ENCODE measurements at places on chromosomes 5 and 9.

DNA sequence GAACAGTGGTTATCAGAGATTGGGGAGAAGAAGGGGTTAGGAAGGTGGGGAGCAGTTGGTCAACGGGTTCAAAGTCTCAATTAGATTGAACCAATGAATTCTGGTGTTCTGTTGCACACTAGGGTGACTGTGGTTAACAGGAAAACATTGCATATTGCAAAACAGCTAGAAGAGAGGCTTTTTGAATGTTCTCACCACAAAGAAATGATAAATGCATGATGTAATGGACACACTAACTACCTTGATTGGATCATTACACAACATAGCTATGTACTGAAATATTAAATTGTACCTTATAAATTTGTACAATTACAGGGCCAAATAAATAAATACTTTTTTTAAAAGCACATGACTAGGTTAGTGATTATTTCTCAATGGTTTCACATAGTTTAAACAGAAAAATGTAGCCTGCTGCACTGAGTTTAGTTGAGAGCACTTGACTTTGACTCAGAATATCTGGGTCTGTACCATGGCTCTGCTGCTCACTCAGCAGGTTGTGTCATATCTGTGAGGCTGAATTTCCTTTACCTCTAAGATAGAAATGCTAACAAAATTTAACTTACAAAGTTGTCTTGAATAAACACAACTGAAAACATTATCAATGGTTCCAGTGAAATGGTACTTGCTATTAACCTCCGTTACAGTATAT, 30.4 kb downstream of the NUDT12 start:
- no peak for DNase-seq

GRCh38 chr5:71537687-71538086, 49.5 kb upstream of the MCCC2 start:
- DNase-seq, result no peak

DNA sequence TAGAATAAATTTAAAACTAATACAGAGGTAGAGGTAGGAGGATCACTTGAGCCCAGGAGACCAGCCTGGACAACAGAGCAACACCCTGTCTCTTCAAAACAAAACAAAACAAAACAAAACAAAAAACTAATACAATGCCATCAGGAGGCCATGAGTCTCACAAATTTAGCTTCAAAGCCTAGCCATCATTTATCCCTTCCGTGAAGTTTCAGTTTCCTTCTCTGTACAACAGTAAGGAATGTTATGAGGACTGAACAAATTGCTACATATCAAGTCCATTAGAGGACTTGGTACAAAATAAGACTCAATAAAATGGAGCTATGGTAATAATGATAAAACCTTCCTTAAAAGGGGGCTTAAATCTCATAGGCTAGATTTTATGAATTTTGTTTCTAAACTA, 60.8 kb downstream of the MAPKAP1 start:
- DNase-seq, result no peak

DNA sequence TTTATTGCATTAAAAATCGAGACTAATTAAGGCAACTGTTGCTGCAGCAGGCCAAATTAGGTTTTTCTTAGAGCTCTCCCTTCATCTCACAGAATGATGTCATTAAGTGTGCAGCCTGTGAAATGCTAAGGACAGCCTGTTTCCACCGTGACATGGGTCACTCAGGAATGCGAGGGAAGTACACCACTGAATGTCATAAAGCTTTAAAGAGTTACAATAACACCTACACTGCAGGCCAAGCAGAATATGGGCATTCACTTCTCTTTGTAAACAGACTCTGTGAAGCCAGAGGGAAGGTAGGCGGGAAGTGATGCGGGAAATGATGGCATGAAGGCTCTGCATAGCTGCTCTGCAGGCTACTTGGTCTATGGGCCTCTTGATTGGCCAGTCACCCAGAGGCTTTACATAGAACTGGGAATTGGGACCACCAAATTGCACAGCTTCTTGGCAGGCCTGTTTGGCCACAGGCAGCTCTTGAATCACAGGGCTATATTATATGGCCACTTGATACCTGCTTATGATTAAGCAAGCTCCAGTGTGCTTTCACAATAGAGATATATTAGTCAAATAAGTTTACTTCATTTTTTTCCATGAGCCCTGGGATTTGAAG, 28.4 kb upstream of the AOPEP start:
- DNase-seq, result no peak

DNA sequence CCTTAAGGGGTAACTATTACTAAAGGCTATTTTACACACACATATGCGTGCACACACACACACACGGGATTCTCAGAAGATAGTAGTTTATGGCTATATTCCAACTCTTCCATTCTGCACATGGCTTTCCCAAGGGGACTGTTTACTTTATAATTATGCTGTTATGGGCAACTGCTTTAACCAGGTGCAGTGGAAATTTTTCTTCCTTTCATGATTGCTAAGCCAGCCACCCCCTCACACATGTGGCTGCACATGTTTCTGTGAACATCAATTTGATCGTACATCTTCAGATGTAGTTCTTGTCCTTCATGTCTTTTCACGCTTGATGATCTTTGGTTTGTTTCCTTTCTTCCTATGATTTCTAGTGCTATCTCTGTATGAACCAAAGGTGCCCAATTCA, 37.0 kb downstream of the MRPS30 start:
- DNase-seq, result no peak

GRCh38 chr9:71812385-71812784, 44.1 kb upstream of the CEMIP2 start:
- DNase-seq, result no peak

- no peak for DNase-seq
Observed at GRCh38 chr5:167857321-167857720, 434.1 kb upstream of the WWC1 start.

DNA sequence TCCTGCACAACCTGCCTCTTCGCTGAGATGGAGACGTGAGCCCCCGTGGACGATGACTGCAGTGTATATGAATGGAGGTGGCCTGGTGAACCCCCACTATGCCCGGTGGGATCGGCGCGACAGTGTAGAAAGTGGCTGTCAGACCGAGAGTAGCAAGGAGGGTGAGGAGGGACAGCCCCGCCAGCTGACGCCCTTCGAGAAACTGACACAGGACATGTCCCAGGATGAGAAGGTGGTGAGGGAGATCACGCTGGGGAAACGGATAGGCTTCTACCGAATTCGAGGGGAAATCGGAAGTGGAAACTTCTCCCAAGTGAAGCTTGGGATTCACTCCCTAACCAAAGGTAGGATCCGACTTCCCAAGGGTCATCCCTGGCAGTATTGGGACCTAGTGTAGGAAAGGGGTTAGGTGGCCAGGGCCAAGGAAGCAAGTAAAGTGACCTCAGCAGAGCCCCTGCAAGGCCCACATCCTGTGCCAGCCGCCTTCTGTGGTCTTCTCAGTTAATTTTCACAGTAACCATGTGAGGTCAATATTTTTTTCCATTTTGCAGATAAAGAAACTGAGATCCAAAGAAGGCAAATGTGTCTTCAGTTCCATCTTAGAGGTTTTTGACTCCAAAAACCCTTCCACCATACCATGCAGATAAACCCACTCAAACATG, 53.8 kb downstream of the NIM1K start:
- DNase-seq, result no peak

DNA sequence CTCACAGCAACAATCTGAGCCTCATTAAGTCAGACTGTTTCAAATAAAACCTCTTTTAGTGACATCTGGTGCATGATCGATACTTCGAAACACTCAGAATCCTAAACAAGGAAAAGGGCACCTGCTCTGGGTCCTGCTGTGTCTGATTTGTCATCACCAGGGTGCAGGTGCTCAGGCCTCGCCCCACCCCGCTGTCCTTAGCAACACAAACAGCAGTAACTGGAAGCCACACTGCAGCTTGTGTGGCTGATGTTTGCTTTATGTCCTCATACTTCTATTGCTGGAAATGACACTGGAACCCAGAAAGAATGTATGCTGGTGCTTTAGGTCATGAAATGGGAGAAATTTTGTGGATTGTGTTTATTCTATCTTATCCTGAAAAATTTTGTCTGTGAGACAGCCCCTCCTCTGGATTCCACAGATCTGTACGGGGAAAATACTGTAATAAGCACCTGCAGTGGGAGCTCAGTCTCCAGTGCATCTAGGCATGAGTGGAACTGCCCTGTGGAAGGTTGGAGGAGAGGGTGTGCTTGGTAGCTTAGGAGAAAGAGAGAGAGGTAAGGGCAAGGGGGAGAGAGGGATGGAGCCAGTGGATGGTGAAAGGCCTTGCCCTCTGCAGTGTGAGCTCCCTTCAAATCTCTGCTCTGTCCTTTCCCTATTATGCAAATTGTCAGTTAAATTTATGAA, 284.2 kb downstream of the SMARCA2 start:
- DNase-seq, result no peak

- DNase-seq, result no peak
Observed at GRCh38 chr9:132456241-132456640, 46.2 kb downstream of the CFAP77 start.

DNA sequence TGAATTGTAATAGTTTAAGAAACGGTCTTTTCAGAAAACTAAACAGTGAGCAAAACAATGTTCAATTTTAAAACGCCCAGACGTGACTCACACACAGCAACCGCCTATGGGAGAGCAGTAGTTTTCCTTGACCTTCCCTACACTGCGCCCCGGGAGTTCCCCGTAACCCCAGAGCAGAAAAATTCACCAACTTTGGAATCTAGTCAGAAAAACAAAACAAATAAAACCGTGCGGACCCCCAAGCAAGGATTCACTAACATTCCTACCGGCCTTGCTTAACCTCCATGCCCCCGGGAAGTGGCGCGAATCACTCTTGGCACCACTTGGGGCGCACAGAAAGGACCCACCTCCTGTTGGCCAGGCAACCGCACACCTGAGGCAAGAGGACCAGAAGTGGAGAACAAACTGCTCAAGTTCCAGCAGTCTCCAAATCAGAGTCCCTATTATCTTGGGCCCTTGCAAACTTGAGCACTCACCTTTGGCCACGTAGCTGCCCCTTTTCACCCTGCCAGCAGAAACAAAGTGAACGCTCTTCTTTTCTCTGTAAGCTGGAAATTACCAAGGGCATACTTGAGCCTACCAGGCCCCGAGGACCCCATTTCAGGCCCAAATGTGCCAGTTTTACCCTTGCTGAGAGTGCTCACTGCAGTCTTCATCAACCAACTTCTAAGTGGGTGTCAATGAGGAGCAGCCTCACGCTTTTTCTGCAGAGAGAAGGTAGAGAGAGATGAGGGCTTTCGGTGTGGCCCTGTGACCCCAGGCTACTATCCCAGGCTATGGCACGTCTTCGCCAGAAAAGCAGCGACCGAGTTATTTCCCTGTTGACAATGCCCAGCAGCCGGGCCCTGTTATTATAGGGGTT, 189.7 kb downstream of the MEF2C start:
- DNase-seq, result no peak

DNA sequence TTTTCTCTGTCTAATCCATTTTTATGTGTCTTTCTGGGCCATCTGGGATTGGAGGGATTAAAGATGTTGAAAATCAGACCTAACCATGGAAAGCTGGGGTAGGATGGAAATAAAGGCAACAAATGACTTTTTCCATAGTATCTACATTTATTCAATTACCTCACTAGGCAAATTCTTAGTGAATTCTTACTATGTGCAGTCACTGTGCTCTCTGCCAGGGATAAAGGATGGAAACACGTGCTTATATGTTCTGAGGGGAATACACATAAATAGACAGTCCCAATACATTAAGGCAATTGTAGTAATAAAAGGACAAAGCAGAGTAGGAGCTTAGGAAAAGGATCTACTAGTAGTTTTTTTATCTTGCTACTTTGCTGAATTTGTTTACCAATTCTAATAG, 214.2 kb downstream of the PRR16 start:
- no peak for DNase-seq

DNA sequence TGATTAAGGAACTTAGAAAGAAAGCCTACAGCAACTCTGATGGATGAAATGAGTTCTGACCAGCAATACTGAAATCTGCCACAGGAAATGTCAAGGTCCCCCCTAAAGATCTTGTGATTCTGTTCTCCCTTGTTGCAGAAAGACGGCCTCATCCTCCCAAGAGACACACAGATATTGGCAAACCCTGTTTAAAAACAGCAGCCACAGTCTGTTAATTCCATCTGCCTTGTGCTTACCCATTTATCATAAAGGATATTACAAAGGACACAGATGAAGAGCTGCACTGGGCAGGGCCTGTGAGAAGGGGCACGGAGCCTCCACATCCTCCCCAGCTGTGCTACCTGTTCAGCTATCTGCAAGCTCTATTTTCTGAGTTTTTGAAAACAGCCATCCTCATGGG, 15.2 kb downstream of the RAPGEF1 start:
- DNase-seq, result no peak

- no peak for DNase-seq
Observed at GRCh38 chr5:94422812-94423211, 195.6 kb downstream of the KIAA0825 start.

- no peak for DNase-seq
Observed at GRCh38 chr9:128321879-128322403, 306 bp downstream of the TRUB2 start.

DNA sequence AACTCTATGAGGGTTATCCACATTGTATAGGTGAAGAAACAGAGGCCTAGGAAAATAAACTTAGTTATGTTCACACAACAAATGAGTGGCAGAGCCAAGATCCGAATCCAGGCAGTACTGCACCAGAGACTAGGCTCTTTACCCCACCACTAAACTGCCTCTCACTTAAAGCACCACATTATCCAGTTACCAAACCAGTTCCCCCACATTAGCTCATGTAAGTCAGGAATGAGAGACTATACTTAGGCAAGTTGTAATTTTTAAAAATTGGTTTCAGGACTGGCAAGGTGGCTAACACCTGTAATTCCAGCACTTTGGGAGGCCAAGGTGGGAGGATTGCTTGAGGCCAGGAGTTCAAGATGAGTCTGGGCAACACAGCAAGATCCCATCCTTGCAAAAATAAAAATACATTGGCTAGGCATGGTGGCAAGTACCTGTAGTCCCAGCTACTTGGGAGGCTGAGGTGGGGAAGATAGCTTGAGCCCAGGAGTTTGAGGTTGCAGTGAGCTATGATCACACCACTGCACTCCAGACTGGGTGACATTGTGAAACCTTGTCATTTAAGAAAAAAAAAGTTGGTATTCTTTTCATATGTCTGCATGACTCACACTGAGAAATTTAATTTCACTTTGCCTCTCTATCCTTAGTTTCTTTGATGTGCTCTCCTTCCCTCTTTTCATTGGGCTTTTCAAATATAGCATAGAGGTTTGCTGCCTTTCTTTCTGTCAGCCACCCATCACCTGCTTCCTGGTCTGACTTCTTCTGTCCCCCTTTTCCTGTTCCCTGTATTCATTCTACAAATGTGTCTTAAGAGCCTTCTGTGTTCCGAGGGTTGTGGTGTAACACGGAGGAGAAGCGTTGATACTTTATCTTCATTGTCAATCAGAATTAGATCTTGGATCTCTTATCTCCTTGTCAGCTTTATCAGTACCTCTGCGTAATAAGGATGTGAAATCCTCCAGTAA, 64.7 kb downstream of the ERMP1 start:
- DNase-seq, result no peak

- DNase-seq, result no peak
Observed at GRCh38 chr9:132885720-132886333, 7.1 kb downstream of the SPACA9 start.

- DNase-seq, result no peak
Observed at GRCh38 chr5:171397190-171397589, 9.5 kb downstream of the NPM1 start.
